H9 (cell line): ENCODE measurements at places on chromosomes 16 and 17. TPM values are rescaled to one million over a fixed set of nuclear protein-coding genes. Genes with fewer than 3 reads are reported as not detected.

GRCh38 chr17:59357219-59357697 lies 25.8 kb downstream of the YPEL2 start:
- no peaks in the 10 kb centered on the region for H3K27me3 ChIP-seq
- H3K4me1 ChIP-seq, result peaks cover 10% of the 10 kb centered on the region; the same call in 1 of the 2 replicates
- H3K4me3 ChIP-seq, result no peak overlapping the region
- no peak overlapping the region for H3K27ac ChIP-seq
- no peak for DNase-seq

DNA sequence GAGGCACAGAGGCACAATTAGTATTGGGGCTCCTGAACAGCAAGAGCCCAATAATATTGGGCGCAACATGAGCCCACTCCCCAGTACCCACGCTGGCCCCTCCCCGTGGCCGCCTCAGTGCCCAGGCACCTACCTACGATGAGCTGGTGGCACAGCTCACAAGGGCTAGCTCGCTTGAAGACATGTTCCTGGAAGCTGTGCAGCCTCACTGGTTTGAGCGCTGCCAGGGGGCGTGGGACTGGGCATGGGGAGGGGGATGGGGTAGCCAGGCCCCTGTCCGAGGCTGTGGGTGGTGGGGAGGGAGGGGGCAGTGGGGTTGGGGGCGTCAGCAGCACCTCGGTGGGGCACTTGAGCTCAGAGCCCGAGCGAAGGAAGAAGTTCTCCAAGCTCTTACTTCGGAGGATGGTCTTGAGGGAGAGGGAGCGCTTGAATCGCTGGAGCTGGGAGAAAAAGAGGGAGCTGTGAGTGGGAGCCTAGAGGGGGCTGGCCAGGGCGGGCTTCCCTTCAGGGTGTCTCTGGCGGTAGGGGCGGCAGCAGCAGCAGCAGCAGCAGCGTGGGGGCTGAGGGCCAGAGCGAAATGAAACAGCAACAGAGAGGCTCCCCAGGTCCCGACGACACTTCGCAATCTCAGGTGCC lies 7.9 kb downstream of the STAC2 start:
- no peaks in the 10 kb centered on the region; the same call in 1 of the 2 replicates for H3K27me3 ChIP-seq
- no peak for DNase-seq
- H3K4me3 ChIP-seq, result no peak overlapping the region
- no peak overlapping the region for H3K27ac ChIP-seq

GRCh38 chr17:28460901-28461300 lies 12.5 kb upstream of the SLC13A2 start:
- no peak for DNase-seq
- H3K27ac ChIP-seq, result no peak overlapping the region
- H3K4me3 ChIP-seq, result no peak overlapping the region
- H3K4me1 ChIP-seq, result no peaks in the 10 kb centered on the region
- no peaks in the 10 kb centered on the region for H3K27me3 ChIP-seq

- H3K27ac ChIP-seq, result no peak overlapping the region
- no peaks in the 10 kb centered on the region for H3K27me3 ChIP-seq
- no peaks in the 10 kb centered on the region for H3K36me3 ChIP-seq
- DNase-seq, result no peak
- no peaks in the 10 kb centered on the region for H3K4me1 ChIP-seq
Measured at GRCh38 chr17:56373981-56374833, 219.3 kb upstream of the NOG start.

The TM4SF5 gene
- total RNA-seq, result not detected in 2 replicates
